Suppressor macrophage treated with lipopolysaccharide for 4 hours (primary cell): ENCODE measurements at places on chromosomes 12 and 14.

GRCh38 chr14:77085538-77085937, 12.5 kb upstream of the CIPC start:
- DNase-seq, result no peak

GRCh38 chr12:111267144-111267543, 101.8 kb downstream of the PHETA1 start:
- peak; percentile 16 for DNase-seq

DNA sequence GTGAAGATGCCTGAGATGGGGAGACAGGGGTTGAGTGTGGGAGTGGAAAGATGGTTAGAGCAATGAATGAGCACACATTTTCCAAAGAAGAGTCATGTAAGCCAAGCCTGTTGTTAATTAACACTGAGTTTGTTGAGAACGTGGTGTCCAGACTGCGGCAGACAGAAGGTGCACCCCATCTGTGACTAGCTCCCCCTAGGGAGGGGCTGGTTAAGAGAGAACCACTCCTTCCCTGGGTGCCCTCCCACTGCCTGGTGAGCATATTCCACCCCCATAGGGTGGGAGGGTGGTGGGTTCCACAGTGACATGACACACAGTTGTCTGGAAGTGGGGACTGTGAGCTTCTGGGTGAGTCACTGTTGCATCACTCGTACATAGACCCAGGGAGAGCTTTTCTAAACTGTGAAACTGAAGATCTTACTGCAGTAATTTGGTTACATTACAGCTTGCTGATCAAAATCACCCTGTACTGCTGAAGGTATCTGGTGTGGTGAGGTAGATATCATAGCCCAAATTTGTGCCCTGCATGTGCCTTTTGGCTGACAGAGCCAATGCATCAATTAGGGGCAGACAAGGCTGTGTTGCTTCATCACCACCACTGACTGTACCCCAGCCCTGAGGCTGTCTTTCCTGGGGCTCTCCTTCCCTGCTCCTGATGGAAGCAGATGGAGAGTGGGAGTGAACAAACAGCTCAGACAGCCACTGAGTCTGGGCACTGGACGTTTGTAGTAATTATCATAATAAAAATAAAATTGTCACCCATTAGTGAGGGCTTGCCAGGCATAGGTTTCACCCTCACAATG, 150.9 kb downstream of the EMP1 start:
- DNase-seq, result peak; percentile 21

- DNase-seq, result no peak
These were observed 93.4 kb upstream of the NCOR2 start for GRCh38 chr12:124660851-124661250.

- peak; percentile 81 for DNase-seq
These were observed 2.8 kb downstream of the VPS29 start for GRCh38 chr12:110498984-110499706.

GRCh38 chr14:83827383-83827782, 1702.6 kb upstream of the FLRT2 start:
- no peak for DNase-seq

- peak; percentile 86 for DNase-seq
These were observed 1.6 kb downstream of the LRP1 start for GRCh38 chr12:57129889-57130288.

- DNase-seq, result no peak
These were observed 159.2 kb downstream of the PAH start for GRCh38 chr12:102757882-102758226.

GRCh38 chr12:32477714-32478113, 78.4 kb downstream of the FGD4 start:
- no peak for DNase-seq

GRCh38 chr12:92065018-92065499, 80.6 kb downstream of the BTG1 start:
- peak; percentile 88 for DNase-seq

- no peak for DNase-seq
These were observed 46.7 kb downstream of the SLC4A8 start for GRCh38 chr12:51471111-51471864.

GRCh38 chr12:15851919-15852318, 30.3 kb upstream of the STRAP start:
- DNase-seq, result no peak

- no peak for DNase-seq
These were observed 30.4 kb downstream of the CCDC92 start for GRCh38 chr12:123942238-123942653.

- no peak for DNase-seq
These were observed 118.9 kb downstream of the PTCSC3 start for GRCh38 chr14:36057452-36058116.

GRCh38 chr12:119296535-119296934, 38.0 kb upstream of the CCDC60 start:
- no peak for DNase-seq

DNA sequence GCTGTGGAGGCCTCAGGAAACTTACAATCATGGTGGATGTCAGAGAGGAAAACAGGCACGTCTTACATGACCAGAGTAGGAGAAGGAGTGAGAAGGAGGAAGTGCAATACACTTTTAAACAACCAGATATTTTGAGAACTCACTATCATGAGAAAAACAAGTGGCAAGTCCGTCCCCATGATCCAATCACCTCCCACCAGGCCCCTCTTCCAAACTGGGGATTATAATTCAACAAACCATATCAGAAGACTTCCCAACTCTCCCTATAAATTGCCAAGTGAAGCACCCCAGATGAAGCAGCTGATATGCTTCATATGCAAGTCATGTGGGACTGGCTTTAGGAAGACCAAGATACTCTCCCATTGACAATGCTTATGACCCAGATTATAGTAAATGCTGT, 11.6 kb upstream of the ACSM4 start:
- no peak for DNase-seq

- DNase-seq, result no peak
These were observed 240.6 kb downstream of the SLC25A21 start for GRCh38 chr14:36931791-36932190.

DNA sequence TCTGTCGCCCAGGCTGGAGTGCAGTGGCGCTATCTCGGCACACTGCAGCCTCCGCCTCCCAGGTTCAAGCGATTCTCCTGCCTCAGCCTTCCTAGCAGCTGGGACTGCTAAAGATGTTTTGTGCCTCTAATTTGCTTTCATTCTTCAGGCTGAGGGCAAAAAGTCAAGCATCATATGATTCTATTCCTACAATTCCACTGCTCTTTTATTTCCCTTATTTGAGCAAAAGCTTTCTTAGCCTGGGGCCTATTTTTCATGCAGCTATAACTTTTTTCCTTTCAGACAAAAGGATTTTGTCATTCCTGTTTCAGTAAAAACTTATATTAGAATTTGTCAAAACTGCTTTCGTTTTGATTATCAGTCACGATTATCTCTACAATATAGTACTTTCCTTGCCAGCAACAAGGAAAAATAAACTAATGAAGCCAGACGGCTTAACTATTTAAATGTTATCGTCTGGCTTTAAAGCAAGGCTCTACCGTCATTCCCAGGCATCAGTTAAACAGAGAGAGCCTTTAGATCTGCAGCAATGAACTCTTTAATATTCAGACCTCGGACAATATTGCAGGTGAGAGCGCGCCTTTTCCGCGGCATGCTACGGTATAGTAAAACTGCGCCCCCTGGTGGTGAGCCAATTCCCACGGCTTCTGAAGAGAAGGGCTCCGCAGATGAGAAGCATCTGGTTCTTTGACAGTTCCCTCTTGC, 1.4 kb upstream of the SLC2A13 start:
- peak; percentile 87 for DNase-seq

GRCh38 chr14:74563233-74563585, 48.8 kb downstream of the LTBP2 start:
- DNase-seq, result no peak

DNA sequence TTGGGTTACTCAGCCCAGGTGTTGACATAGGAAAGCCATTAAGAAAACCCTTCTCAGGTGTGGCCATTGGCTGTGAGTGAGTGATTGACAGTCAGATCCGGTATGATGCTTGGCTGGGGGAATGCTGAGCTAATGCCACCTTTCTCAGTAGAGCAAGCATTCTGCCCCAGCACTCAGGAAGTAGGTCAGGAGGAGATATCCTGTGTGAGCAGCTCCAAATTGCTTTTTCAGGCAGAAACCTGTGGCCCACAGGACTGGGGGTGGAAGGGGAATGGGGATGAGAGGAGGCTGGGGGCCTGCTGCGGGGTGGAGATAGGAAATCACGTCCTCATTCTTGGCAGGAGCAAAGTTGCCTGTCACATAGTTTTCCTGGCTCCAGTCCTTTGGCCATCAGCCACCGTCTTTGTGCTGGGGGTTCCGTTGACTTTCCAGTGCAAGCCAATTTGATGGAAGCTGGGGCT, 55.7 kb downstream of the NINJ2 start:
- DNase-seq, result no peak

- DNase-seq, result no peak
These were observed 537.4 kb downstream of the PRKD1 start for GRCh38 chr14:29390081-29390832.

DNA sequence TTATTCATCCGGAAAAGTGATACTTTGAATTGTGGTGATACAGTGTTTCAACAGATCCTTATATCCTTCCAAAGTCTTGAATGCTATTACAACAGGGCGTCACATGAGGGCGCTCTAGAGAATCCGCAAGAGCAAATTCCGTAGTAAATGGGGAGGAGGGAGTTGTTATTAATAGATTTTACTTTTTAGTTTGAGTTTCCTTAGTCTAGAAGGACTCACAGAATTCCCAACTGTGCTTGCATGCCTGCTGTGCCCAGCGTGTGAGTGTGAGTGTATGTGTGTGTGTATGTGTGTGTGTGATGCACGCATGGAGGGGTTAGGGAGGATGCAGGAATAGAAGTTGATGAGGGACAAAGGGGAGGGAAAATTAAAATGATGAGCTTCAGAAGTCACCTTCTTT, 375.3 kb downstream of the C12orf75 start:
- peak; percentile 55 for DNase-seq

DNA sequence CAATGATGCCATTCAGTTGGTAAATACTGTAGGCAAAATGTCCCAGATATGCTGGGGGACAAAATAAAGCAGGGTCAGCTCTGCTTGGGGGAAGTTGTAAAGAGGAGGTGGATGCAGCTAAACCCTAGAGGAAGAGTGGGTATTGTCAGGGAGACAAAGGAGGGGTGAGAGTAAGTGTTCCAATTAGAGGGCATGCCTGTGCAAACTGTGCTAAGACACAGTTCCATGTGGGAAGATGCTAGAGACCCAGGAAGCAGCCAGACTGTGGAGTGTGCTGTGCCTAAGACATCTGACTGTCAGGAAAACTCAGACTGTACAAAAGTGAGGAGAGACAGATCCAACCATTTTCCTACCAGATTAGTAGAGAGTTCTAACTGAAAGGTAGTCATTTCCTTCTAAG, 474.3 kb downstream of the ATP23 start:
- no peak for DNase-seq
